ENCODE measurements at places on chromosomes 5 and 9. TPM values are rescaled to one million over a fixed set of nuclear protein-coding genes. Genes with fewer than 3 reads are reported as not detected.

IL7R gene
- total RNA-seq = 0.48 TPM

KIF2A gene
- 30.3 TPM for total RNA-seq

SMIM3 gene
- total RNA-seq = 95.3 TPM

SHOC1 gene
- not detected for total RNA-seq

ECM2 gene
- total RNA-seq = 2.2 TPM

SPATA31E1 gene
- not detected for total RNA-seq

SPATA31A3 gene
- total RNA-seq = not detected

N4BP3 gene
- total RNA-seq = 2.8 TPM

NREP gene
- 119 TPM for total RNA-seq

CDX1 gene
- total RNA-seq = not detected

XPA gene
- 7.2 TPM for total RNA-seq

CFAP90 gene
- total RNA-seq = 0.13 TPM

ORM2 gene
- not detected for total RNA-seq

NOL8 gene
- 14.6 TPM for total RNA-seq

TLX3 gene
- total RNA-seq = not detected

ISL1 gene
- not detected for total RNA-seq

NUP188 gene
- total RNA-seq = 30.1 TPM

ACTBL2 gene
- total RNA-seq = under 0.01 TPM

SLC1A1 gene
- 0.96 TPM for total RNA-seq

OR1L6 gene
- not detected for total RNA-seq

PIP5K1B gene
- total RNA-seq = not detected

Measured in epithelial cell of alveolus of lung (primary cell).